ENCODE measurements at places on chromosomes 4 and X.

- DNase-seq, result no peak
Observed at GRCh38 chr4:19092797-19093196, 1071.2 kb upstream of the LCORL start.

GRCh38 chr4:8221985-8222384, 22.9 kb downstream of the SH3TC1 start:
- DNase-seq, result no peak

- no peak for DNase-seq
Observed at GRCh38 chrX:123455693-123456092, 271.6 kb downstream of the GRIA3 start.

GRCh38 chrX:147981038-147981752, at the start of gene FMR1NB:
Gene FMR1NB (plus strand): TSS chrX:147981337. CDS start chrX:147981403, 66 bp downstream.
- no peak for DNase-seq

DNA sequence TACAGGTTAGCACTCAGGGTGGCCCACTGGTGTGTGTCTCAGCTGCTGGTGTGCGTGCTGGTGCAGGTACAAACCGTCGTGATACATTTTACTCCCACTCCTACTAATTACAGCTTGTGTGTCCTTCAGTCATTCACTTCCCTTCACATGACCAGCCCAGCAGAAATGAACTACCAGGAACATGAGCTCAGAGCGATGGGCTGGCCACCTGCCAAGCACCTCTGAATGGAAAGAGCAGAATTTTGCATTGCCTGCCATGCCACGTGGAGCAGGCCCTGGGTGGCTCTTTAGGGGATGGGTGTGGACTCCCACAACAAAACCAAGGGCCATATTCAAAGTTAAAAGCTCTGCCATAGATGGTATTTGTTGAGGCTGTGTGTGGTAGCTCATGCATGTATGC, 58.9 kb upstream of the PGM2 start:
- DNase-seq, result peak; percentile 57

DNA sequence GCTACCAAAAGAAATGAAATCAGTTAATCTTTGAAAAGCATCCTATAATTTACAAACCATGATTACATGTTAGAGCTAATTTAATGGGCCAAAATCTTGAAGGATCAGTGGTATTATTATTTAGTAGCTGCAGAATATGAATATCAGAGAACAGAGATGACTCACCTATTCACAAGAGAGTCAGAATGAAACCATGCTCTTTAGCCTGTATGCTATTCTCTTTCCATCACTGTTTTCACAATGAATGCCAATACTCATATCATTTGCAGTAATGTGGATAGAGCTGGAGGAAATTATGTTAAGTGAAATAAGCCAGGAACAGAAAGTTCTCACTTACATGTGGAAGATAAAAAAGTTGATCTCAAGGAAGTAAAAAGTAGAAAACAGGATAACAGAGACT, 414.1 kb downstream of the CENPC start:
- DNase-seq, result no peak

DNA sequence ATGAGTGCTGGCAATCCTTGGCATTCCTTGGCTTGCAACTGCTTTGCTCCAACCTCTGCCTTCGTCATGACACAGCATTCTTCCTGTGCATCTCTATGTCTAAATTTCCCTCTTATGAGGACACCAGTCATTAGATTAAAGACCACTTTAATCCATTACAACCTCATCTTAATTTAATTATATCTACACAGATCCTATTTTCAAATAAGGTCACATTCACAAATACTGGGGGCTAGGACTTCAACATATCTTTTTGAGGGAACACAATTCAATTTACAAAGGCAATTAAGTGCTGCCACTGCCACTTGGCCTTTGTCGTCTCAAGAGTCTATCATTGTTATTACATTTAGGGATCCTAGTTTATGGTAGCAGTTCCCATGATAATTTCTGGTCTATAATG, 163.7 kb upstream of the PPP1R2C start:
- DNase-seq, result no peak

DNA sequence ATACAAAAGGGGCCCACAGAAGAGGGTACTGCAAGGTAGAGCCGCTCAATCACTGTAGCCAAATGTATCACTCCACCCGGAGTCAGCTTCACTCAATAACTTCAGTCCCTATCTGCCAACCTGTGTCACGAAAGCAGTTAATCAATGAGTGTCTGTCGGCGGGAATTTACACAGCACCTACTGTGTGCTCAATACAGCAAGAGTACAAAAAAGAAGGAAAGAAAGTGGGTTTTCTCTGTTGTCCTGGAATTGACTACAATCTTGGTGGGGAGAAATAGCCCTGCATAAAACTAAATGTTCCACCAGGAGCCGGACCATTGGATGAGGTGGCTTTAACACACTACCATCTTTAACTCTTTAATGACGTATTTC, 780 bp upstream of the NKRF start:
- DNase-seq, result no peak

DNA sequence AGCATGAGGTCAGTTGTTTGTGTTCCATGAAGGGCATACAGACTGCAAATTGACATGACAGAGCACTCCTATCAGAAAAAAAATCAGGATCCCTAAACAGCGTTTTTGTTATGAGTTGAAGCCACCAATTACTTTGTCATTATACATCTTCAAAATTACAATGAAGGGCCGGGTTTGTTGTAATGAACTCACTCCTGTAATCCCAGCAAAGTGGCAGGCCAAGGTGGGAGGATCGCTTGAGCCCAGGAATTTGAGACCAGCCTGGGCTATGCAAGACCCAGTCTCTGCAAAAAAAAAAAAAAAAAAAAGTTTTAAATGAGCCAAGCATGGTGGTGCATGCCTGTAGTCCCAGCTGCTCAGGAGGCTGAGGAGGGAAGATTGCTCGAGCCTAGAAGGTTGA, 3.5 kb upstream of the DCTD start:
- no peak for DNase-seq

DNA sequence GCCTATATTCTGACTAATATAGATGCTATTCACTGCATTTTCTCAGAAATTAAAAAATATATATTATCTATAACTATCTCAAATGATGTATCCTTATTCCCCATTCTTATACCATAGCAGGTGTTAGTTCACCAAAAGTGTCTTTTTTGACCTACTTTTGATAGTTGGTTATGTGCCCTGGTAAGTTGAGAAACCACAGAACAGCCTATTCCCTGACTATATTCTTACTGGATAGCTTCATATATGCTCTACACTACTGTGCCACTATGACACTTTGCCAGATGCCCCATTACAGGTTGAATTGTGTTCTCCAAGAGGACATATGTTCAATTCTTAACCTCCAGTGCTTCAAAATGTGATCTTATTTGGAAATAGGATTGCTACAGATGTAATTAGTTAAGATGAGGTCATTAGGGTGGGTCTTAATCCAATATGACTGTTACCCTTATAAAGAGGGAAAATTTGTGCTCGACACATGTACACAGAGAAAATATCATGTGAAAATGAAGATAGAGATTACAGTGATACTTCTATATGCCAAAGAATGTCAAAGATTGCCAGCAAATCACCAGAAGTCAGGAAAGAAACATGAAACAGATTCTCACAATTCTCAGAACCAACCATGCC, 76.1 kb downstream of the LRBA start:
- no peak for DNase-seq

- no peak for DNase-seq
Observed at GRCh38 chr4:186840222-186840701, 116.6 kb upstream of the FAT1 start.

- no peak for DNase-seq
Observed at GRCh38 chr4:37687194-37687562, 1.0 kb upstream of the RELL1 start.

DNA sequence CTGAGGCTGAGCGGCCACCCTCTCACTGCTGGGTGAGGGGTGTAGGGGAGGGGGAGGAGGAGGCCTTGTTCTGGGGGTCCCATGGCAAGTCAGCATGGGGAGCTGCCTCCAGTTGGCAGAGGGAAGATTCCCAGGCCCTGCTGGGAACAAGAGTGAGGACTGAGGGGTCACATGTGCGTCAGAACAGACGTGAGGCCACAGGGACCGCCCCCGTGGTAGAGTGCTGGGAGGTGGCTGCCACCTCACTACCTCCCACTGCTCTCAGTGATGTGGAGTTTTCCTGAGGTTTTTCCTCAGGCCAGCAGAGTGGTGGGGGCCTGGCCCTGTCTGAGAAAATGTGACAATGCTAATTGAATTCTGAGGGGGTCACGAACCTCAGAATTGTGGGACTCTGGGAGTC, 568 bp downstream of the MAGEC1 start:
- DNase-seq, result no peak

- DNase-seq, result no peak
Observed at GRCh38 chr4:99390055-99390454, 37.5 kb upstream of the ADH1C start.

DNA sequence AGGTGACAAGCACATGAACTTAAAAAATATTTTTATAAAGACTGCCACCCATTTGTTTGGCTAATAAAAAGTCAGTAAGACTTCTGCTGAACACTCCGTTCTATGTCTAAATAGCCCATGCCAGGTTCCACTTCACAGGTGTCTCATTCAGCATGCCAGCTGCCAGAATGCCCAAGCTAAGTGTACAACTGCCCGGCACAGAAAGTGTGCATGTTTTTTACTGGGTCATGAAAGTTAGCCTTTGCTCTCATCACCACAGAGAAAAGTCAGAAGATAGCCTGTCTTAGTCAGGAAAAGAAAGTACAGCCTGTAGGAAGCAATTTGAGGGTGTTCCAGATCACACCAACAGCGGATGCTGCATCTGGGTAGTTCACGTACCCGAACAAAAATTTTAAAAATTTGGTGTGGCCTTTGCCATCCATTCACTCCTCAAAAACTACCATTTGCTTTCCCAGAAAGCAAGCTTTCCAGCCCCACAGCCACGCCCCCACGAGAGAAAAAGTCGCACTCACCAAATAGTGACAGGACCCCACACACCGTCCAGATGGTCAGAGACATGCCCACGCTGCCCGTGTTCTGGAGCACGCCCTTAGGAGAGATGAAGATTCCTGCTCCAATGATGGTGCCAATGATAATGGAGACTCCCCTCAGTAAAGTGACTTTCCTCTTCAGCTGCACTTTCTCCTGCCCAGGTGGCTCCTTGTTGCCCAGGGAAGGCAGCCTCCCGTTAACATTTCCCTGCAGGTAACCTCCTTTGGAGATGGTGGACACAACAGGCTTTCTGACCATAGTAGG, 671 bp downstream of the SLC7A11 start:
- peak; percentile 52 for DNase-seq

- DNase-seq, result peak; percentile 89
Observed at GRCh38 chr4:139951021-139951420, 203.0 kb downstream of the MAML3 start.

DNA sequence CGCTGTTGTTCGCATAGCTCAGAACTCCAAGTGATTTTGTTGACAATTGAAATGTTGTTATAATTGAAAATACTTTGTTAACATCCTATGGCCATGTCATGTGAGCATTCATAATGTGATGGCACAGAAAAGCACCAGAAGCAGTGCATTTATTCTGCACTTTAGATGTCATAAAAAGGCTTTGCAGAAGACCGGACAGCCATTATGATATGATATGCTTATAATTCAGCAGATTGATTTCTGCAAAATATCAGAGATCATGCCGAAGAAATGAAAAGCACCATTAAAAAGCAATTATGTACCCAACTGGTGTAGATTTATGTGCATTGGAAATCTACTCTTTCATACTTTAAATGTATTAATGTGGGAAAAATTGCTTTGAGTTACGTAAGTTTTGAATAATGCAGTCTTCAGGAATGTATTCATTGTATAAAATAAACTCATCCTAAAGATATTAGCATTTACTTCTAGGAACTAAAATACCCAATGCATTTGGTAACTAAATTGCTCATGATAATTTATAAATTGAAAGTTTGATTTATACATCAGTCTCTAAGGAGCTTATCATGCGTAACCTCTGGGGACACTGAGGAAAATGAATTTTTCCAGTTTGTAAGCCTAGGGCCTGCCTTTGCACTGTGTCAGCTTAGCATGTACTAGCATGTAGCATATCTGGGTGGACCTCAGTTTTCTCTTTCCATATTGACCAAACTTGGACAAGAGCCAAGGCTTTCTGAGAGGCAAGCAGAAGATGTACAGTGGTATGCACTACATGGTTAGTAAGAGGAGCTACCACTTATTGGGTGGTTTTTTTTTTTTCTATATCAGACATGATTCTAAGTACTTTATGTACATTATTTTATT, 43.6 kb downstream of the TLR10 start:
- no peak for DNase-seq

DNA sequence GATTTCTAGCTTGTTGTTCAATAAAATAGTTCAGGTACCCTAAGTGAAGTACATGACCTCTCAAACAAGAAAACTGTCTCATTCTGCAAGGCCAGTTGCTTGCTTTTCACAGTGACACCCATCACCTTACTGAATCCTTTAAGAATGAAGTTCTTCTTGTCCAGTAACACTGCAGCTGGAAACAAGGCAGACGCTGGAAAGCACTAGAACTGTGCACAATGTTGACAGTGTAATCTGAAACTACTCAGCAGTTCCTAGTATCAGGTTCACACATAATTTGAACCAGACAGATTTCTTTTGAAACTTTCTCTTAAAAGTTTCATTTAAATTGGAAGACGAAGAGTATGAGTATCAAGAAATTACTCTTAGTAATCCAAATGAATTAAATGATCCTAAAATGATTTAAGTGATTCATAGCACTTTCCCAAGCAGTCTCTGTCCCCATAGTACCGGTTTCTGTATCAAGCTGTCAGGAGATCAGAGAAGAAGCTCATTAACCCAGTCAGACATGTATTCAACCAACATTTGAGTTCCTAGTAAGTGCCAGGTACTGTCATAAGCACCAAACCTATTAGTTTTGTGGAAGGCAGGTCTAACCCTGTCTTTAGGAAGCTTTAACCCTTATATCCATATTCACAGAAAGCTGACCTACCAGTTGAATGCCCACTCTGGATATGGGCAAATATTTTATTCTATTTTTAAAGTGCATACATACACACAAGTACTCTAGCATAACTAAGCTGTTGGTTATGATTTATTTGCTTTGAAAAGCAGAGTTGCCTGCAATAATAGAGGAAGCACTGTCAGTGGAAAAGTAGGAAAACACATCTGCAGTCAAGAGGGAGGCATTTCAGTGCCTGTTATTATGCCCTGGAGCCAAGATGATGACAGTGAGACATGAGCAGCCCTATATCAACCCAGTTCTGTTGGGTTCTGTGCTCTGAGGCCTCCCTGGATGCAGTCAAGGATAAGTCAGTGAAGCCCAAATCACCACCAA, 63.6 kb downstream of the PALLD start:
- DNase-seq, result no peak

- DNase-seq, result no peak
Observed at GRCh38 chr4:153260553-153261300, 56.5 kb downstream of the TRIM2 start.

DNA sequence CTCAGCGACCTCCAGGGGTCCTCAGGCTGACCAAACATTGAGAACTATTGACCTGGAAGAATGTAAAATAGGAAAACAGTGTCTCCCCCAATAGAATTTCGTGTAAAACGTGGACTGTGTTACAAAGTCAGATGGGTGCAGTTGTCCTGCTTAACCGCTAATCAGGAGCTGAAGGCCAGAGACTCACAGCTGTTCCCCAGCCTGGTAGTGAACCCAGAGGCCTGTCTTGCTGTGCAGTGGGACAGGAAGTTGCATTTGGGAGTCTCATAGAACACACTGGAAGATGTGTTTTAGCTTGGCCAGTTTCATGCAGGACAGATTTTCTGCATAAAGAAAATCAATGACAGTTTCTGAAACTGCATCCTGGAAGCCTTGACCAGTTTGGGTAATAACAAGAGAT, 151.5 kb downstream of the PTTG2 start:
- no peak for DNase-seq

All from RPMI8226 (cell line).